Erythroblast (primary cell): ENCODE measurements at places on chromosomes 4 and X.

GRCh38 chrX:47200385-47201150 is 6.9 kb downstream of the UBA1 start:
- peak; percentile 36 for DNase-seq

DNA sequence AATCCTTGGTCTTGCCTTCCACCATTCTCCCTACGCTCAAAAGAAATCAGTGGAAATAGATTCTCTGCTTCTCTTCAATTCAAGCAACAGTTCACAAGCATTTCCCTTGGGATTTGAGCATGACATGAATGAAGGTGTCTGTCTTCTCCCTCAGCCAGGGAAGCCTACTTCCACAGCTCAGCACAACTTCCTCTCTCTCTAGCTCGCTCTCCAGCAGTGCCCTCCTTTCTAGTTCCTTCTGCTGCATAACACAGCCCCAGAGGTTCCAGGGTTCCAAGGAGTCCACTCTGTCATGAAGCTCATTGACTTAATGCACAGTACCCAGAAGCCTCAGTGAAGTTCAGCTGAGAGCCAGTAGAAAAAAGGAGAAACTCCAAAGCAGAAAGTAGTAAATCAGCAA is 81.3 kb downstream of the PLS3 start:
- no peak for DNase-seq

- no peak for DNase-seq
Observed at GRCh38 chr4:165198329-165198728, 9.0 kb upstream of the KLHL2 start.

GRCh38 chr4:186688150-186688943 is 35.3 kb downstream of the FAT1 start:
- no peak for DNase-seq

DNA sequence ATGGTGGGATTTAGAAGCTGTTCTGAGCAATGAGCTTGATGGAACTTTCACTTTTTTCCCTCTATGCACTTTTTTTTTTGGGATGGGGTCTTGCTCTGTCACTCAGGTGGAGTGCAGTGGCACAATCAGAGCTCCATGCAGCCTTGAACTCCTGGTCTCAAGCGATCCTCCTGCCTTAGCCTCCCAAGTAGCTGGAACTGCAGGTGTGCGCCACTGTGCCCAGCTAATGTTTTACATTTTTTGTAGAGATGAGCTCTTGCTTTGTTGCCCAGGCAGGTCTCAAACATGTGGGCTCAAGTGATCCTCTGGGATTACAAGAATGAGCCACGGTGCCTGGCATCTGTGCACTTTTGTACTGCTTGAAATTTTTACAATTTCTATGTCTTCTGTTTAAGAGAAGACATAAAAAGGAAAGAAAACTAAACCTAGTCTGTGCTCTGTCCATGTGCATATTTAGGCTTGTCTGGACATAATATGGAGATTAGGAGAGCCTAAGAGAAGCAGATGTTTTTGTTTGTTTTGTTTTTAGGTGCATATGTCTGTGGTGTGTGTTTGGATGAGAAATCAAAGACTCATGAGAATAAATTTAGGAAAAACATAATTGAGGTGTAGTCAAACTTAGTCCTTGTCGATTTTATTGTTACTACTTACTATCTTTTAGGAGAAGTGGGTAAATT is 16.5 kb downstream of the PDLIM5 start:
- no peak for DNase-seq

DNA sequence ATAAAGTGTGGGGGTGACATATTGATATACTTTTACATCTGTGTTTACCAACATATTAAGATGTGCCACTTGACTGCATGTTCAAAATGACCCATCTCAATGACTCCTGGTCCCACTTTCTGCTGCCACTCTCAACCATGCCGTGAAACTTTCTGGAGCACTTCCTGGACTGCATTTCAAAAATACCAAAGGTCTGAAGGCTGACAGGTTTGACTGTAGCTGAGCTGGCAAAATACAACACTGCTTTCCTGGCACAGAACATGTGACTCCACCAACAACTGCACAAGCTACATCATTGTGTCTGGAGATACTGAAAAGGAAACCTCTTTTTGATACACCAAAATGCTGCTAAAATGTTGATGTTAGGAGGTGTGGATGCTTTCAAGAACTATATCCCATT is 184.8 kb downstream of the UNC5C start:
- DNase-seq = no peak

GRCh38 chr4:168092176-168092712 is at the start of gene ANXA10:
Gene ANXA10 (plus strand): TSS chr4:168092537. CDS start chr4:168092701, 164 bp downstream.
- no peak for DNase-seq

DNA sequence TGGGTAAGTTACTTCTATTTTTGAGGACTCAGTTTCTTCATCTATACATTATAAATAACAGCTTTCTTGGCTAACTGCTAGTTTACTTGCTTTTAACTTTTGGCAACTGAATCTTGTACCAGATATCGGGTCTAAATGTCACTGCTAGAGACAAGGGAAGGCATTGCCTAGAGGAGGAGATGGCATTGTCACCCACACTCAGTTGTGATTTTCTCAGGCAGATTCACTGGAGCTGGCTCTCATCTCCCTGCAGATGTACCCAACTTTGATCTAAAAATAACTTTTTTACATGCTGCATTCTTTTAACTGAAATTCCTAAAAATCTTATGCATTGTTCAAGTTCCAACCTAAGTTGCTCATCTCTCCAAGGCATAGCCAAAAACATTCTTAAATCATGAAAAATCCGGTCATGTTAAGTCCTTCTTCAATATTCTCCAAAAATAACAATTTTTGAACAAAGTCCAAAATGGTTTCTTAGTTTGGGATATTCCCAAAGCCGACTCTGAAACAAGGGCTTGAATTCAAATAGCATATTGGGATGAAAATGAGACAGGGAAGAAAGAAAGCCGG is 469.0 kb upstream of the BOD1L1 start:
- DNase-seq = no peak

- DNase-seq = no peak
Observed at GRCh38 chr4:165754664-165755063, 118.4 kb upstream of the TLL1 start.

DNA sequence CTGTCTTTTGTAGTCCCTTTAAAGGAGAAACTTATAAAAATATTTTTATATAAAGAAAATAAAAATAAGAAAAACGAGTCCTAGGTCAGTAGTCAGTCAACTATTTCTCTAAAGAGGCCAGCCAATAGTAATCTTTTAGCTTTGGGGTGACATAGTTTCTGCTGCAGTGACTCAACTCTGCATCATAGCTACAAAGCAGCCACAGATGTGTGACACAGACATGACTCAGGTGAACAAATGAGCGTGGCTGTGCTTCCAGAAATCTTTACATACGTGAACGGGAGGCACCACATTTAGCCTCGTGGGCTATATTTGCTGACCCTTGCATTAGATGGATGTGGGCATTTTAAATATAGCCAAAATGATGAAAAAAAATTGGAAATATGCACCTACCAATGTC is 1862.5 kb upstream of the TENM3 start:
- no peak for DNase-seq

DNA sequence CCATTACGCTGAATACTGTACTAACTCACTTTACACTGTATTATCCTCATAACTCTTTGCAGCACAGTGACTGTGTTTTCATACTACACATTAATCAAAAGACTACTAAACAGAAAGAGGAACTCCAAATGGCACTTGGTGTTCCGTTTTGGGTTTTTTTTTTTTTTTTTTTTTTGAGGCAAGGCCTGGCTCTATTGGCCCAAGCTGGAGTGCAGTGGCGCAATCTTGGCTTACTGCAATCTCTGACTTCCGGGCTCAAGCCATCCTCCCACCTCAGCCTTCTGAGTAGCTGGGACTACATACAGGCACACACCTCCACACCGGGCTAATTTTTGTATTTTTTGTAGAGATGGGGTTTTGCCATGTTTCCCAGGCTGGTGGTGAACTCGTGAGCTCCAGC is 10.7 kb downstream of the KLHL8 start:
- DNase-seq = peak; percentile 42

DNA sequence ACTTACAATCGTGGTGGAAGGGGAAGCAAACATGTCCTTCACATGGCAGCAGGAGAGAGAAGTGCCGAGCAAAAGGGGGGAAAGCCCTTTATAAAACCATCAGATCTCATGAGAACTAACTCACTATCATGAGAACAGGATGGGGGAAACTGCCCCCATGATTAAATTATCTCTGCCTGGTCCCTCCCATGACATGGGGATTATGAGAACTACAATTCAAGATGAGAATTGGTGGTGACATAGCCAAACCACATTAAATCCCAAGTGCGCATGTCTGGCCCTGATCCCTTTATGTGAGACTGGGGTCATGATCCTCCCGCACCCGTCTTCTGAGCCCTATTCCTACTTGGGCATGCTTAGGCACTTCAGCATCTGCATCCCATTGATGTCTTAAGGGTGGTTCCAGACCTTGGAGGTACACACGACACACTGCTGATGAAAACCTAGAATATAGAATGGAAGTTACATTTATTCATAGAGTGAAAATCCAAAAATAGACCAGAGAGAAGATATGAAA is 116.0 kb downstream of the PTTG2 start:
- no peak for DNase-seq

- DNase-seq = no peak
Observed at GRCh38 chr4:80614319-80614718, 278.8 kb downstream of the CFAP299 start.

DNA sequence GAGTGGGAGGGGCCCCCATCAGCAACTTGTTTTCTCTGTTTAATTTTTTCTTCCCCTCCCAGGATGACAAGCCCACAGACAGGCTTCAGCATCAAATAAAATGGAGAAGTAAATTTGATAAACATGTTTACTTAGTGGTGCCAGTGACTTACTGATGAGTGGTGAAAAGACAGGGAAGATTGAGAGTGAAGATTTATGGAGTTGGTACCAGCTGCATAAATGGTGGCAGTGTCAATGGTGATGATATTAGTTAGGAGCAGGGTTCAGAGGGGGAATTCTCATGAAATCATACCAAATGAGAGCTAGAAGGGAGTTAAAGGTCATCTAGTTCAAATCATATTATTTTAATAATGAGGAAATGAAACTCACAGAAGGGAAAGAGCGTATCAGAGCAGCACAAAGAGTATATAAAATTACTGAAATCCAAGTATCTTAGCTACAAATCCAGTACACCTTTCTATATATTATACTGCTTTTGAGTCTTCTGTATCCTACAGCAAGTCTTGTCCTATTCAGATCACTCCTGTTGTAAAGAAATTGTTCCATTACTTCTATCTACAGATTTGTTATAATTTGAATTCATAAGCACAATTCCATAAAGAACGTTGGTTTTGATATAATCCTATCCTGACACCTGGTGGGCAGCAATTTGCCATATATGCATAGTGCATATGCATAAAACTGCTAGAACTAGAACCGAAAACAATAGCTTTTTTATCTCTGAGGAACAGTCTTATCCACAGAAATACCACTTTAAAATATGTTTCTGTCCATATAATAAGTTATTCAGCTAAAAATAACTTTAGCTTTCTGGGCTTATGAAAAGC is 5.0 kb downstream of the P2RY10 start:
- no peak for DNase-seq

DNA sequence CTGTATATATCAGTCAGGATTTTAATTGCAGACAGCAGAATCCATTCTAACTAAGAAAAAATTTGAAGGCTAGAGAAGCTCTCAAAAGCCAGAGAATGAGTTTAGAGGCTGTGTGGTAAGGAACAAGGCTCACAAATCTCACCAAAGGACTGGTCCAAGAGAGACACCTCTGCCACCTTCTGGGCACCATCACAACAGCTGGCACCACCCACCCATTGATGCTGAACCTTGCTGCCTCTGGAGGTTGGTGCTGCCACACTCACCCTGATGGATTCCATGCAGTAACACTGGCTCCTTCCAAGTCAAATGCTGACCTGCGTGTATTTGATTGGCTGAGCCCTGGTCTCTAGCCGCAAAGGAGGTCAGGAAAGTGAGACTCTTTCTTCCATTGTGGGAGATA is 100.8 kb downstream of the BEND2 start:
- DNase-seq = no peak

- no peak for DNase-seq
Observed at GRCh38 chr4:3174371-3175338, 74.3 kb upstream of the MSANTD1 start.

DNA sequence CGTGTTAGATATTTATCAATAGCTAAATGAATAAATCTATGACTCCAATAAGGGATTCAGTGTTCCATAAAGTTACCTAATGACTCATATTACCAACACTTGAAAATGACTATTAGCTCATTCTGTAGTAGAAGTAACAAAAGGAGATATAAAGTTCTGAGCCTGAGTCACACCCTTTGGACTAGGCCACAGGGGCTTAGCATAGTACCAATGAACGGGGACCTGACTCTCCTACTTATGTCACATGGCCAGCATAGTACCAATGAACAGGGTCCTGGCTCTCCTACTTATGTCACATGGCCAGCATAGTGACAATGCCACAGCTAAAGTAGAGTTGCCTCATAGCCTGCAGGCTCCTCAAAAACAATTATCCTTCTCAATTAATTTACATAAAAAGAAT is 43.7 kb downstream of the MAGEB16 start:
- DNase-seq = no peak

- DNase-seq = no peak
Observed at GRCh38 chrX:114798907-114799306, 215.0 kb downstream of the HTR2C start.

DNA sequence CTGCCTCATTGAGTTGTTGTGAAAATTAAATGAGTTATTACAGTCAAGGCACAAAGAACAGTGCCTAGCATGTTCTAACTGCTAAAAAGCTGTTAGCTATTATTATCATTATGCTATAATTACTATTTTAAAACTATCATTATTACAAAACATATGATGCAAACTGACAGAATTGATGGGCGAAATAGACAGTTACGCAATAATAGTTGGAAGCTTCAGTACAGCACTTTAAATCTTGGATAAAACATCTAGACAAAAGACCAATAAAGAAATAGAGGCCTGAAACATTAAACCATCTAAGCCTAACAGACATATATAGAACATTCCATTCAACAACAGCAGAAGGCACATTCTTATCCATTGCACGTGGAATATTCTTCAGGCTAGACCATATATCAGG is 73.0 kb downstream of the TAB3 start:
- DNase-seq = no peak

DNA sequence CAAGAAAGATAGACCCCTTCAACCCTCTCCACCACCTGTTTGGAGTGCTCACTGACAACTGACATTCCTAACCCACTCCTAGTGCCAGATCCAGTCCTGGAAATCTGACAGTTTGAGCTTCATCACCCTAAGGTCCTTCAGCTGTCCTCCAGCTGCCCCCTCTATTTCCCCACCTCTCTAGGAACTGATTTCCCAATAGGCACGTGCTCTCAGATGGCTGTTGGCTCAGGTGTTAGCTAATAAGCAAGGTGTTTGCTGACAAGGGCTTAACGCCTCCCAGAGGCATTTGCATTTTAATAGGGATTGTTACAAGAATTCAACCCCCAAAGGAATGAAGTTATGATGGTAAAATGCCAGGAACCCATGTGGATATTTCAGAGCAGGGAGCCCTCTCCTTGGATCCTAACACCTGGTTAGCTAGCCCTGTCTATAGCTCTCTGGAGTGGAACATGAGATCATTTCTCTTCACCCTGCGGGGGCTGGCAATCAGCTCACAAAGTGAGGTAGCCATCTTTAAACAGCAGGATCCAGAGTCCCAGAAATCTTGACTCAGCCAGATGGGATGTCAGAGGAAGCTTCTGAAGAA is 348.5 kb upstream of the SFRP2 start:
- DNase-seq = no peak
